NCI-H187 (cell line): ENCODE measurements at places on chromosomes 16 and 17.

DNA sequence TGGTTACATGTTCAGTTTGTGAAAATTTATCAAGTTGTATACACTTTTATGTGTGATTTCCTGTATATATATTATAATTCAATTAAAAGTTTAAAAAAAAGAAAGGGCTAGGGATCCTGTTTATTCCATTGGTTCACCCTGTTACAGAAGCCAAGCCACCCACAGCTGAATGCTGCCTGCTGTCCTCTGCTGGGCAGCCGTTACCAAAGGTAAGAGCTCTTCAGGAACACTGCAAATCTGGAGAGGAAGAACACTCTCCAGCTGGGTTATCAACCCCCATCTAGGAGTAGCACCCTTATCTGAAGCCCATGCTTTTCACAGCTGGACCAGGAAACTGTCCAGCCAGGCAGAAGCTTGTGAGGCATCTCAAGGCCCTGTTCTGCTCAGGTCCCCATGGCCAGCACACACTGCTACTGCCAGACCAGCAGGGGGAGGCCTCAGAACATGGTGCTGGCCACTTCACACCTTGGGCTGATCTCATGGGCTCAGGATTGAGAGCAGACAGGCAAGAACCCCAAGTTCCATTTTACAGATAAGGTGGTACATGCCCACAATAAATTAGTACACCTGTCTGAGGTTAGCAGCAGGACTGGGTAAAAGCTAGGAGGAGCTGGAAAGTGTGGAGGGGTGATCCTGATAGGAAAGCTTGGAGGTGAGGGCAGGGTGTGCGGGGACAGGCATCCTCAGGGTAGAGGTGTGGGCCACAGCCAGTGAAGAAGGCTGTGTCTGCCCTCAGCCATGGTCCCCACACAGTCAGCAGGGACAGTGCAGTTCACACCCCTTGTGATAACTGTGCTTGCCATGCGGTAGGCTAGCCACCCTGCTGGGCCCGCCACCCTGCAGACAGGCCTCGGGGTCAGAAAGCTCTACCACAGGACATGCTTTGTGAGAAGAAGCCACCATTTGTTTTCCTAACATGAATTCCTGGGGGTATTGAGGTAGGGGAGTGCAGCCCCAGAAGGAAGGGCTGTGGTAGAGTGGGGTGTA lies 54.3 kb upstream of the SREBF1 start:
- no peak for DNase-seq

DNA sequence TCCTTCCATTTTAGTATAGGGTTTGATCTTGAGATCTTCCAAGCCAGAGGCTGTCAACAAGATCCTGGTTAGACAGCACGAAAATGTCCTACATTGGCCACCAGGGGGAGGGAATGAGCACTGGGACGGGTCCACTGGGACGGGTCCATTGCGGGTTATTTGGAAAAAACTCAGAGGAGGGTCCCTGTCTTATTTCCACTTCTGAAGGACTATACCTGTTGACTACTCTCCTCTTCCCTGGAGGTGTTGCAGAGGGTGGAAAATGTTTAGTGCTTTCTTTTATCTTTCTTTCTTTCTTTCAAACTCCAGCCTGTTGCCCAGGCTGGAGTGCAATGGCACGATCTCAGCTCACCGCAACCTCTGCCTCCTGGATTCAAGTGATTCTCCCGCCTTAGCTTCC lies 2.5 kb downstream of the TTLL6 start:
- peak; percentile 40 for DNase-seq

- DNase-seq = no peak
These were observed 2.7 kb upstream of the KCNJ18 start for GRCh38 chr17:21689604-21690003.

DNA sequence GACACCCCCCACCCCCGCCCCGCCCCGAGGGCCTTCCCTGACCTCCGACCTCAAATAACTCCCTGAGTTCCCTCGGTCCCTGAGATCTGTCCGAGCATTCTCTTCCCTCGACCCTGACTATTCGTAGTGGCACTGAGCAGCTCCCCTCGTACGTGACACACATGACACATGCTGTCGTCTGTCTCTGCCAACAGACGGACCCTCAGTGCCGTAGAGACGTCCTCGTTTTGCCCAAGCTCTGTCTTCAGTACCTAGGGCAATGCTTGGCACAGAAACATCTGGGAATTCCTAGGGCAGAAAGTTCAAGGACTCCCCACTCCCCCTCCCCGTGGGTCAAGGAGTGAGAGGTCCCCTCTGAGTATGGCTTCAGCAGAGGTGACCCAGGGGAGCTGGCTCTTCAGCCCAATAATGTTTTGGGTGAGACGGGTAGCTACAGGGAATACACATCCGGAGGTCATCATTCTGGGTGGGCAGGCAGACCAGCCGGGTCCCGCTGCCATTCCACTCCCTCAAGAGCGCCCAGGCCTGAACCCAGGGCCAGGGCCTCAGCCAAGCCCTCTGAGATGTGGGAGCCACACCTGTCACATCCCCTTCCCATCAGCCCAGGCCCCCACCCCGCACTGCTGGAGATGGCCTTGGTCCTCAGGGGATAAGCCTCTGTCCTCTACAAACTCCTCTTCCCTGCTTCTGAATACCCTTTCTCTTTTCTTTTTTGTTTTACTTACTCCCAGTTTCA lies 671 bp upstream of the FADS6 start:
- no peak for DNase-seq

- DNase-seq = no peak
These were observed 14.2 kb downstream of the ANKFY1 start for GRCh38 chr17:4249452-4250029.

GRCh38 chr17:17770632-17771044 lies 66.1 kb downstream of the SREBF1 start:
- DNase-seq = no peak

DNA sequence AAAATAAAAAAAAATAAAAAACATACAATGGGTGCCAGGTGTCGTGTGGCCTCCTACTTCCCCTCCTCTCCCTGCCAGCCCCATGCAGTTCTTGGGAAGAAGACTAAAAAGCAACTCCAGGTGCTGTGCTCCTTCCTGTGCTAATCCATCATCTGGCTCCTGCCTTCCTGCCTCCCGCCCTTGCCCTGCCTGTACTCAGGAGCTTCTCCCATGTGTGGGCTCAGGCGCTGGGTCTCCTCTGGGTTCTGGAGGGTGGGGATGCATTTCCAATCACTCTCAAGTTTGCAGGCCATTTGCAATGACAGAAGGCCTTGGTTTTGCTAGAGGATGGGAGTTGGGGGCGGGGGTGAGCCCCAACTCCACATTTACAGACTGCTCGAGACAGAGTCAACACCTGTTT lies 122.9 kb downstream of the SDK2 start:
- no peak for DNase-seq

DNA sequence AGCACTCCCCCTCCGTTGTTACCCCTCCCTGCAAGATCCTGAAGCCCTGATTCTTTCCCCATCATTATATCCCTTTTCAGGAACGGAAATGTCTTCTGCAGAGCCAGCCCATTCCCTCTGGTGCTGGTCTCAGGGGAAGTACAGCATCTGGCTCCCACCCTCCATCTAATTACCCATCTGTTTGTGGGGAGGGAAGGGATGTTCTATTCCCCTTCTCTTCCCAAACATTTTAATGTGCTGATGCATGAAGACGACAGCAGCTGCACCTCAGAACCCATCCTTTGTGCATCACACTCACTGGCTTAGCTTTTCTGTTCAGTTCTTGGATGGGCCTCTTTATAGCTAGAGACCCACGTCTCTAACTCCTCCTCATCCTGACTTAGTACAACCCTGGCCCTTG lies 367.2 kb downstream of the CDH13 start:
- DNase-seq = no peak

GRCh38 chr16:80198311-80199299 lies 342.2 kb upstream of the DYNLRB2 start:
- DNase-seq = no peak
